ENCODE measurements at places on chromosomes 2 and 18.

GRCh38 chr2:68878753-68879152 is 7.6 kb upstream of the BMP10 start:
- DNase-seq: no peak

GRCh38 chr2:105403783-105404698 is 5.2 kb upstream of the FHL2 start:
- no peak for DNase-seq

DNA sequence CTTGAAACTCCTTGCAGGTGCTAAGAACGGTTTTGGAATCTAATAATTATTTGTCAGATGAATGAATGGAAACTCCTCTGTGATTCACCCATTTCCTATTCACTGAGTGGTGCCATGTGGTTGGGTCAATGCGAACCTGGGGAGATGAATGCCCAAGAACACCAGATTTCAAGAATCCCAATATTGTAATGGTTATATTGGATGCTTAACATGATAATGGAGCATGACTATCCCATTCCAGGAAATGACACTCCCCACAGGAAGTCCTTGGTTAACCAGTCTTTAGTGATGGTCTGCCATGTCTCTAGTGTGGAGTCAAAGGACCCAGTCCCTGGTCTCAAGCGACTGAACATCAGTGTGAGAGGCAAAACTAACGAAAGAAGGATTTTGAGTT is 67.9 kb upstream of the ST3GAL5 start:
- DNase-seq: no peak

DNA sequence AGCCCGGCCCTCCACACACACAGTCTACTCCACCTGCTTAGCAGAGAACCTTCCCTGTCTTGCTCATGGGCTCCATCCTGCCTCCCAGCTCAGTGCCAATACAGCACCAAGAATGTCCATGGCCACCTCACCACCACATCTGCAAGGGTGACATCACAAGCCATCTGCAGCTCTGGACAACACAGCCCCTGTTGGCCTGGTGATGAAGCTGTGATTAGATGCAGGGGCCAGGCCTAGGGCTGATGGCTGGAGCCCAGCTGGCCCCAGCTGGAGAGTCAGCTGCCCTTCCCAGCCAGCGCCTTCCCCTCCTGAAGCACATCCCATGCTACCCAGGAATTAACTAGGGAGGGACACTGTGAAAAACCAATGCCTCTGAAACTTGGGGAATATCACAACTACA is 91.1 kb downstream of the TTC32 start:
- DNase-seq: peak; percentile 19

GRCh38 chr2:65278531-65278981 is 50.9 kb downstream of the ACTR2 start:
- DNase-seq: no peak
